ENCODE measurements at places on chromosomes 3 and 15.

- DNase-seq: no peak
Measured at GRCh38 chr3:18224426-18224825, 200.7 kb downstream of the SATB1 start.

GRCh38 chr3:49158103-49158709, 7.9 kb downstream of the CCDC71 start:
- no peak for DNase-seq

GRCh38 chr3:127392156-127392490, 104.3 kb upstream of the PRR20G start:
- no peak for DNase-seq

GRCh38 chr3:191966556-191966955, 505.6 kb downstream of the PYDC2 start:
- no peak for DNase-seq

GRCh38 chr3:54659347-54659746, 268.5 kb downstream of the LRTM1 start:
- no peak for DNase-seq

- DNase-seq: no peak
Measured at GRCh38 chr3:141094790-141095545, 43.8 kb downstream of the SPSB4 start.

- DNase-seq: no peak
Measured at GRCh38 chr3:117144853-117145252, 435.3 kb downstream of the TUSC7 start.

GRCh38 chr15:47607695-47608094, 109.6 kb upstream of the SEMA6D start:
- DNase-seq: no peak

- peak; percentile 82 for DNase-seq
Measured at GRCh38 chr15:58840048-58840447, 68.9 kb downstream of the MINDY2 start.

DNA sequence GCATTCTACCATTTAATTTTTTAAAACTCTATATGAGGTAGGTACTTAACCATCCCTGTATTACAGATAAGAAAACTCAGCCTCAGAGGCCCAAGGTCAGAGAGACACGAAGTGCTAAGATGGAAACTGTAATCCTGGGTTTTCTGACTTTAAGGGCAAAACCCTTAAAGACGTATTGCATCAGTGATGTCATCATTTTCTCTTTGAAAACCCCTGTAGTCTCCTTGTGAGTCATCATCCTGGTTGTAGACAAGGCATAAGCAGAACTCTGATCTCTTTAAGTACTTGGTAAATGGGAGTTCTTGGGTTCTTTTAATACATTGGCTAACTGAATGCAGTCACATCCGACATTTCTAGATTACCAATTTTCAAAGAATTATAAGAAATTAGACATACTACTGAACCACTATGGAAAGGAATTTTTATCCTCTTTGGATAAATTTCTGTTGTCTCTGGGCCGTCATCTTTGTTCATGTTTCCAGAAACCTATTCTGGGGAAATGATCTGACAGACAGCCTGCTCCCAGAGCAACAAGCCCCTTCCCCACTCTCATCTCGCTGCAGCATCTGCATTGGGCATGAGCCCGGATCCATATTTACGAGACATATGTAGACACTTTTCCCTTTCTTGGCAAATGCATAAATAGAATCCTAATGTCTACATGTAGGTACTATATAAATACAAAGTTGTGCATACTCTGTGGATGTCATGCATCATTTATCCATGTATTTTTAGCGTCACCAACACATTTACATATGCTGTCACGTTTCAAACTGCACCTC, 48.7 kb upstream of the MDFIC2 start:
- DNase-seq: no peak

GRCh38 chr15:99369196-99369595, 117.9 kb downstream of the LRRC28 start:
- DNase-seq: no peak

DNA sequence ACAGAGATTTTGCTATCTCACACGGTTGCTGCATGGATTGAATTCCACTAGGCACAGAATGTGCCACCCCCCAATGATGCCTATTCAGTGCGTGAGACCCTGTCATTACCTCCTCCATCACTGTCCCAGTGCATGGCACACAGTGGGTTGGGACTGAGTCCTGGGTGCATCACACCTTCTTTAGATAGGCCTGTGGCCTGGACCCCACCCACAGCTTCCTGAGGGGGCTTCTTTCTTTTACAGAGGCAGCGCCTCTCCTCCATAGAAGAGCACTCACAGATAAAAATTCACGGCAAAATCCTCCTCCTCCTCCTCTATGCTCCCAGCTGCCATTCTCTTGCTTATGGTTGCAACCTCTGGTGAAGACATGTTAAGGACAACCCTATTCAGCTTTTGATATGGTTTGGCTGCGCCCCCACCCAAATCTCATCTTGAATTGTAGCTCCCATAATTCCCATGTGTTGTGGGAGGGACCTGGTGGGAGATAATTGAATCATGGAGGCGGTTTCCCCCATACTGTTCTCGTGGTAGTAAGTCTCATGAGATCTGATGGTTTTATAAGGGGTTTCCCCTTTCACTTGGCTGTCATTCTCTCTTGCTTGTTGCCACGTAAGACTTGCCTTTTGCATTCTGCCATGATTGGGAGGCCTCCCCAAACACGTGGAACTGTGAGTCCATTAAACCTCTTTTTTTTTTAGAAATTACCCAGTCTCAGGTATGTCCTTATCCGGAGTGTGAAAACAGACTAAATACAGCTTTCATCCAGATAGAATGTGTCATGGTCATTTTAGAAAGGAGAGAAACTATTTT, 147.6 kb downstream of the KLF13 start:
- no peak for DNase-seq

DNA sequence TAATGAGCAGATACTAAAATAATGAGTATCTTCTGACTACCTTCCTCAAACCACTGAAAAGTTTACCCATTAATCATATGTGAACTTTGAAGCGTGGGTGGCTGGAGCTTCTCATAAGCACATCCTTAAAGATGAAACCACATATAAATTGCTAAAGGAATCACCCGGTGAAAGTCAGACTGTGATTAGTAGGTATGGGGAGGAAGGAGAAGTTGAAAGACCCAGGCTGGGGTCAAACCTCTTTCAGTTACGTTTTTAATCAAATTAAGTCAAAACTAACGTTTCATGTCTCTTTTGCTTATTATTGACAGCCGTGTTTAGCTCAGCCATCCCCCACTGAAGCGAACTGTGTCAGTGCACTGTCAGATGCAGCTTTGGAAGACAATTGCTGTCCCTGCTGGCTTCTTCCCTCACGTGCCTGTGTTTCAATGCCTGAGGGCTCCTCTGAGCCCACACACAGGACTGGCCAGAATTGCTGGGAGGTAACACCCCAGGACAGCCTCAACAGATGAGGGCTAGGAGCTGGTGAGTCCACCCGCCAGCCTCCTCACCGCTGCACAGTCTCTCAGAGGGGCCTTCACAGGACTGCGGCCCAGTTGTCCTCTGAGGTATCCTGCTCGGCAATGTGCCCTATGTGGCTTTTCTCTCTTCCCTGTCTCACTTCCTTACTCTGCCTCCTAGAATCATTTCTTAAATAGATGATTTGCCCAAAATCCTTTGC, 29.3 kb upstream of the SH3BP5 start:
- DNase-seq: no peak

DNA sequence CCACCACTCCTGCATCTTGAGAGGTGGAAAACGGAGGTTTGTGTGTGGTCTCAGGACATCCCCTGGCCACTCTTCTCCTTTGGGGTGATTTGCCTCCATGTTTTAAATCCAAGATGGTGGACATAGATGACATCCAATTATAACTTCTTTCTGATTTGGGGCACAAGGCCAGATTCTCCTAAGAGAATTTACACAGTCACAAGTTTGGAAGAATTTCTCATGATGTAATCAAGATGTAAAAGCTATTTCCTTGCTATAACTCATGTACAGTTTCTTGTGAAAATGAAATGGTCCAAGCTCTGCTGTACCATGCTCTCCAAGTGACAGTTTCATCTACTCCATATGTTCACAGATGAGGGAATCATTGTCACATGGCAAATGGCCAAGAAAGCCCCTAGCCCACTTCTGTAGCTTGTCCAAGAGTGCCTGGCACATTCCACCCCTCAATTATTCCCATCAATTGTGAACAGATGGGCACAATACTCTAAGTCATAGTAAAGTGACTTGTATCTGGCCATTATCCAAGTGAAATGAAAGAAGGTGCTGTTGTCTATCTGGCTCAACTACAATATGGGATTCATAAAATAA, 134.6 kb upstream of the ROPN1 start:
- no peak for DNase-seq

DNA sequence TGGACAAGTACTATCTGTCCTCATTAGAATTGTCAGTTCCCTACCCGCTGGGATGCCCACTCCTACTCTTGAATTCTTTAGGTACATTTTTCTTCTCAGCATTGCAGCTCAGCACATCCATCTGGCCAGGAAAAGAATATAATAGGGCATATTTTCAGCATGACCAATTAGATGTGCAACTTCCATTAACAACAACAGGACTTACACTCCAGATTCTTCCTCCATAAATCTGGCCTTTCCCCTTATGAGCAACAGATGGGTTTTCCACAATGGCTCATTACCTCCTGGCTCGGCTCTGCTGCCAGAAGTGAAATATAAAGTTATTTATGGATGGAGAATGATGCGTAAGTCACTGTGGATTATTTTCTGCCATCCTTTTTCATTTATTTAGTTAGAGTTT, 443.8 kb upstream of the TGFBR2 start:
- DNase-seq: peak; percentile 16
